ENCODE measurements at places on chromosomes 6 and 20.

GRCh38 chr6:65059568-65059967 is 647.5 kb downstream of the EYS start:
- no peak for DNase-seq

DNA sequence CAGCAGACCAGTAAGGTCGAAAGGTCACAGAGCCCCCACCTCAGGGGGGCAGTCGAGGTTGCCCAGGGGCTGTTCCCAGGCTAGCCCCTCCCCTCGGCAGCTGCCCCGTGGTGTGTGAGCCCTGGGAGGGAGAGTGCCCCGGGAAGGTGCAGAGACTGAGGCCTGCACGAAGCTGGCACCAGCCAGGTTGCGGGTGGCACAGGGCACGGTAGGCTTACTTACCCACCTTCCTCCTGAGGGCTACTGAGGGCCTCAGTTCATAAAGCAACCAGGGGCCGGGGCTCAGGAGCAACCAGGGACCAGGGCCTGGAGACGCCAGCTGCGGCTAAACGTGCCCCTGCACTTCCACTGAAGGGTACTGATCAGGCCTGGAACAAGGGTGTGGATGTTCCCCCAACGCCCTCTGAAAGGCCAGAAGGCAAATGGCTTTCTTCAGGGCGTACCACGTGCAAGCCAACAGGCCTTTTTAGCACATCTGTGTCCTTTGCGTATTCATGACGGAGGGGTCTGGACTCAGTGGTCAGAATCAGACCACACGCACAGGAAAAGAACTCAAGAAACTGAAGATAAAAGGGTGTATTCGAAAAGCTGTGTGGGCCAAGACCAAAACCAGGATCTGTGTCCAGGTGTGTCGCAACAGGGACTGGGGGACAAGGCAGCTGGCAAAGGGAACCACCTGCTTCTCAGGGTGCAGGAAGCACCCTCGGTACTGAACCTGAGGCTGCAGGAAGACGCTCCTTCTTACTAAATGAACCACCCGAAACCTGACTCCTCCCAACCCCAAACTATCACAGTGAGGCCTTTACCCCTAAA is 24.5 kb upstream of the TCFL5 start:
- DNase-seq, result no peak

DNA sequence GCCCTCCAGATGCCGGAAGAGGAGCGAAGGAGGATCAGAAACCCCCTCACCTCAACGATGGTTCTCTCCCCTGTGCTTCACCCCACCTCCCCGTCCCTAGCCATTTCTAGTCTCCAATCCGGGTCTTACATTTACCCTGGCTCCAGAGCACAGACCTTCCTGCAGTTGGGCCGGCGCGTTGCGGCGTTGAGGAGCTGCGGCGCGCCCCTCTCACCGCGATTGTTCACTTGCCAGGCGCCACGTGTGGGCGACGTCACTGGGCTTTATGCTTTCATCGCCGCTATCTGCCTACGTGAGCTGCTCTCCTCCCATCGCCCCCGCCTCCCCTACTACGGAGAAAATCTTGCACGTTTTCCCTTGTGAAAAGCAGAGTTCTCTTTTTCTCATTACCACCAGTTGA is at the start of gene CRISP2:
Gene CRISP2, minus strand, starts transcription at position 198 of the 400 bp plus-strand sequence. CDS start 4,347 bp downstream, outside the sequence.
- no peak for DNase-seq

DNA sequence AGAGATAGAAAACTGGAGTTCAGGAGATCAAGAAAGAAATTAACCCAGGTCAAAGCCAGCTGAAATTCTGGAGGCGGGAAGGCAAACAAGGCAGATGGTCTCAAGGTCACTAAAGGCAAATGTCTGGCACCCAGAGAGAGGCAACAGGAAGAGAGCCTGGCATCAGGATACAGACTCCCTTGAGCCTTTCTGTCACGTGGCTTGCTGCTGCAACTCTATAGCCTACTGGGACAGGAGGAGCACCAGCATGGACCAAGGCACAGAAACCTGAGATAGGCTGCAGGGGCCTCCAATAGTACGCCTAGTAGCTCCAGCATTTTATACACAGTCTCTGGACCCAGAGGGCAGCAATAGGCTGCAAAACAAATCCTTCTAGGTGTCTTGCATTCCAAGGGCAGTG is 75.1 kb downstream of the SEL1L2 start:
- no peak for DNase-seq

DNA sequence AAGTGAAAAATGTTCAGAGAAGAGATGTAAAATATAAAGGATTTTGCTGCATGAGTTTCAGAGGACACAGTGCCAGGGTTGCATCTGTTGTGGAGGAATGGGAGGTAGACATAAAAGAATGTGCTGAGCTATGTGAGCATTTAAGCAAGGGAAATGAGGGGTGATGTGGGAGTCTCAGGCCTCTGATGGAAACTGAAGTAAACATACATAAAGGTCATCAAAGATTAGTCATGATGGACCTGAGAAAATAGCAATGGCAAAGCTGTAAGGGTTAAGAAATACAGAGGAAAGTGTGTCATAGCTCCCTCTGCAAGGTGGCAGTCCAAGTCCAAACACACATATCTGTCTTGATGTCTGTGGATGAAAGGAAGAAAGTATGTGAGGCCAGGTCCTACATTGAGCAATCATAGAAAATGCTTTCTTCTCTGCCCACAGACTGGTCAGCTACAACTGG is 306.6 kb upstream of the ECI2 start:
- DNase-seq, result no peak

DNA sequence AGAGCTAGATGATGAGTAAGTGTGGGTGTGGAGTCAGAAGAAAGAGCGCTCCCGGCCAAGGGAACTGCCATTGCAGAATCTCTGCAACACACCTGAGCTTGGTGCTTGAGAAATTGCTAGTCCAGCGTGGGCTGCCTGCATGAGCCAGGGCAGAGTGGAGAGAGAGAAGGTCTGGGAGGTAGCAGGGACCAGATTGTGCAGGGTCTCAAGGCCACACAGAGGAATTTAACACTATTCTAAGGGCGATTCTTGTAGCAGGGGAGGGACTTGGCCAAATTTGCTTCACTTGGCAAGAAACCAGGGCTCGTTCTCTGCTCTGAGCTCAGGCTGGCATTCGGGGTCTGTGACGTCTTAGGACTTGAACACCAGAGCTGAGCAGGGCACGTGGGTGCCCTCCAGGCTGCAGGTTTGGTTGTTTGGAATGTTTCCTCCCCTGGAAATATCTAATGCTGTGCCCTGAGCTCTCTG is 53.5 kb downstream of the BCAS4 start:
- no peak for DNase-seq

DNA sequence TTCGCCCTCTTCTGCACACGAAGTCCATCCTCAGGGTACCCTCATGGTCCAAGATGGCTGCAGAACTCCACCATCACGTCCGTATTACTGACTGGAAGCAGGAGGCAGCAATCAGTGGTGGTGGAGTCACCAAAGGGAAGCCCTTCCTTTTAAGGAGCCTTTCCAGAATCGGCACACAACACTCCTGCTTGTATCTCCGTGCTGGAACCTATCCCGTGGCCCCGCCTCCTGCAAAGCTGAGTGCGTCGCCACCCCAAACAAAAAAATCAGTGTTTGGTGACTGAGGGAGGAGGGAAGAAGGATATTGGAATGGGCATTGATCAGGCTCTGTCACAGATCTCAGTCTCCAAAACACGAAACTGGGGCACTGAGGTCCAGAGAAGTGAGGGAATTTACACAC is 5.8 kb upstream of the CCN5 start:
- no peak for DNase-seq

DNA sequence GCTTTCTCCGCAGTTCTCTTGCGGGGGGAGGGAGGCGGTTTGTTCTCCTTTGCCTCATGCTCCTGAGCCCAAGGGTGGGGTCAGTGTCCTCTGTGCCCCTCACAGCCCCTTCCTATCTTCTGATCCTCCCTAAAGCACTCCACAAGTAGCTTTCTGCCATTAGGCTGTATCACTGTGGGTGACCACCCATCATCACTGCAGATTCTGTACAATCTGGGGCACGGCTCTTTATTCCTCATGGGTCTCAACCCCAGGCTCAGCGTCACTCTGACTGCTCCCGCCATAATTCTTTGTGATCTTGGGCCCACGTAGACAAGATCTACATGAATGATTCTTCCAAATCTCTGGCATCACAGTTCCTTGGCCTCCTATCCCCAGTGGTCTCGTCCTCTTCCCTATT is 10.5 kb downstream of the NCR2 start:
- no peak for DNase-seq

GRCh38 chr6:167747645-167748044 is 79.1 kb upstream of the AFDN start:
- DNase-seq, result no peak

DNA sequence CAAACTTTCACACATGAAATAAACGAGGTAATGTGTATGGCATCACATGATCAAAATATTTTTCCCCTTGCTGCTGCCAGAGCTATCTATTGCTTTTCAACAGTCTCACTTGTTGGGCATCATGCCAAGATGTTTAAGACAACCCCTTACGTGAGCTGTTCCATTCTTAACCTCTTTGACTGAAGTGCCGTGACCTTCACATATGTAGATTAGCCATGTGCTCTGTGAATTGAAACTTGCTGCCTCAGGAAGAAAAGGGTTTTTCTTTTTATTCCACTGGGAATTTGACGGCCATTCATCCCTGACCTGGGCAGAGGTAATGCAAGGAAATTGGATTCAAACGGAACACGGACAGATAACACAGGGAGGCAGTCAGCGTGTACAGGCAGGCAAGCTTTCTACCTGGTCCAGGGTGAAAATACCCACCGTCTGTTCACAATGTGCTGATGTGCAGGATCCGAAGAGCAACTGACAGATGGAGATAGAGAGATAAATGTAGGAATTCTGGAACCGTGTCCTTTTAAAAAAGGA is 14.2 kb downstream of the ARID1B start:
- DNase-seq, result no peak

DNA sequence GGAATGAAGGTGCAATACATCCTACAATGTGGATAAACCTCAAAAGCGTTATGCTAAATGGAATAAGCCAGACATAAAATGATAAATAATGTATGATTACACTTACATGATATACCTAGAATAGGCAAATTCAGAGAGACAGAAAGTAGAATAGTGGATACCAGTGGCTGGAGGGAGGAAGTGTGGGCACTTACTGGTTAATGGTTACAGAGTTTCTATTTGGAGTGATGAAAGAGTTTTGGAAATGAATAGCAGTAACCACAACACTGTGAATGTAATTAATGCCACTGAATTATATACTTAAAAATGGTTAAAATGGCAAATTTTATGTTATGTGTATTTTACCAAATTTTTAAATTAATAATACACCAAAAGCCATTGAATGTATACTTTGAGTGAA is 71.4 kb upstream of the CST7 start:
- DNase-seq, result no peak

DNA sequence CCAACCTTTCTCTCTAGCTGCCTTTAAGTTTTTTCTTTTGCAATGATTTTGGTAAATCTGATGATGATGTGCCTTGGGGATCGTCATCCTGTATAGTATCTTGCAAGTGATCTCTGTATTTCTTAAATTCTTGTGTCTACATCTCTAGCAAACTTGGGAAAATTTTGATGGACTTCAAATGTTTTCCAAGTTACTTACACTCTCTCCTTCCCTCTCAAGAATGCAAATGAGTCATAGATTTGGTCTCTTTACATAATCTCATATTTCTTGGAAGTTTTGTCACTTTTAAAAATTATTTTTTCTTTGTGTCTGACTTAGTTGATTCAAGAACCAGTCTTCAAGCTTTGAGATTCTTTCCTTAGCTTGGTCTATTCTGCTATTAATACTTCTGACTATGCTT is 176.4 kb downstream of the TBC1D32 start:
- no peak for DNase-seq

DNA sequence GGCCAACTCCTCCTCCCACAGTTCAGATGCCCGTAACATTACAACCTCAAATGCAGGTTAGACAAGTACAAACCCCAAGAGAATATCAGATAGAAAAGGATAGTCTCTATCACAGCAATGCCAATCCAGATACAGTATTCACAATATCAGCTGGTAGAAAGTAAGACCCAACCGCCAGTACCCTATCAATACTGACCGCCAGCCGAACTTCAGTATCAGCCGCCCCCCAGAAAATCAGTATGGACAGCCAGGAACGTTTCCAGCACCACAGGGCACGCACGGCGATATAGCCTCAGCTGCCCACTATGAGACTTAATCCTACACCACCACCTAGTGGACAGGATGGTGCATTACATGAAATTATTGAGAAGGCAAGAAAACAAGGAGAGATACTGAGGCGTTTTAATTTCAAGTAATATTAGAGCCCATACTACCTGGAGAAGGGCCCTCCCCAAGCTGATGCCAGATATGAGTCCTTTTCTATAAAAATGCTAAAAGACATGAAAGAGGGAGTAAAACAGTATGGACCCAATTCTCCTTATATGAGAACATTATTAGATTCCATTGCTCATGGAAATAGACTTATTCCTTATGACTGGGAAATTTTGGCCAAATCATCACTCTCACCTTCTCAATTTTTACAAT is 17.6 kb upstream of the EIF2S2 start:
- peak; percentile 65 for DNase-seq

- DNase-seq, result no peak
Observed at GRCh38 chr6:29647927-29648642, 8.8 kb upstream of the MOG start.

- no peak for DNase-seq
Observed at GRCh38 chr20:47960769-47961541, 175.7 kb upstream of the SULF2 start.

GRCh38 chr6:134707342-134708031 is 242.4 kb downstream of the ALDH8A1 start:
- DNase-seq, result no peak

- DNase-seq, result no peak
Observed at GRCh38 chr20:37841389-37841788, 61.5 kb upstream of the VSTM2L start.

GRCh38 chr6:24621626-24622289 is 24.2 kb downstream of the KIAA0319 start:
- no peak for DNase-seq

GRCh38 chr6:82143041-82143481 is 104.5 kb downstream of the IBTK start:
- DNase-seq, result no peak

- DNase-seq, result no peak
Observed at GRCh38 chr6:20644667-20645370, 110.6 kb downstream of the CDKAL1 start.

- DNase-seq, result no peak
Observed at GRCh38 chr6:79269877-79270276, 35.4 kb upstream of the HMGN3 start.

DNA sequence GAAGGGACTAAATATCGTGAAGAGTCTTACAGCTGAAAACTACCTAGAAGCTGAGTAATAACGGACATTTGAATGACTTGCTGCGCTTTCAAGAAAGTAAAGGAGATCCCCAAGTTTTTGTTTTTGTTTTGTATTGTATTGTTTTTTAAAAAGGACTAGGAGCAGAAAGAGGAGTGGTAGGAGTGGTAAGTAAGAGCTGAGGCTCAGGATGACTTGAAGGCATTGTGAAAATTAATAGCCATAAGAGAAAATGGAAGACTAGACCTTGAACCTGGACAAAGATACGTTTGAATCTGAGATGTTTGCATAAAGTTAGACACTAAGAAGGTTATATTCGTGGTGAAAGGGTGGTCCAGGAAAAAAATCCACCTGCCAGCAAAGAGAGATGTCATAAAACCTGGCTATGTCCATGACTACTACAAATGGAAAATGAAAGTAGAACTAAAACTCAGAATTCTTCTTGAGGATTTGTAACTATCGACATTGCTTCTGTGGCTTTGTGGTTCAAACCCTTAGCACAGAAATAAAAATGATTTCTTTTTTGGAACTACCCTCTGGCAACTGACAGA is 824.8 kb upstream of the FLRT3 start:
- no peak for DNase-seq
